Melanocyte of skin (primary cell): ENCODE measurements at places on chromosomes 4 and X. TPM values are rescaled to one million over a fixed set of nuclear protein-coding genes. Genes with fewer than 3 reads are reported as not detected.

ESX1 gene
- not detected in 2 replicates for total RNA-seq

BMPR1B gene
- total RNA-seq = 1.7 and 5.9 TPM in 2 replicates

SPANXN3 gene
- total RNA-seq = not detected in 2 replicates

MAGEB10 gene
- not detected in 2 replicates for total RNA-seq

PLS3 gene
- total RNA-seq = 149 and 205 TPM in 2 replicates

NHS gene
- total RNA-seq = 0.36 and 1.4 TPM in 2 replicates

MSX1 gene
- total RNA-seq = 0.31 and 2.0 TPM in 2 replicates

RGN gene
- total RNA-seq = under 0.01 TPM in 1 of 2 replicates, not detected in the other

RRH gene
- total RNA-seq = 0.31 TPM in 1 of 2 replicates, not detected in the other

PLXNB3 gene
- 9.6 and 12.4 TPM in 2 replicates for total RNA-seq

SULT1B1 gene
- under 0.01 TPM in 1 of 2 replicates, not detected in the other for total RNA-seq

AFM gene
- not detected in 2 replicates for total RNA-seq
